Stimulated activated CD8-positive, alpha-beta memory T cell treated with anti-CD3 and anti-CD28 coated beads, Interleukin-4, amount 100 ng/mL, for 1 hour (primary cell): ENCODE measurements at places on chromosomes 11 and 22.

DNA sequence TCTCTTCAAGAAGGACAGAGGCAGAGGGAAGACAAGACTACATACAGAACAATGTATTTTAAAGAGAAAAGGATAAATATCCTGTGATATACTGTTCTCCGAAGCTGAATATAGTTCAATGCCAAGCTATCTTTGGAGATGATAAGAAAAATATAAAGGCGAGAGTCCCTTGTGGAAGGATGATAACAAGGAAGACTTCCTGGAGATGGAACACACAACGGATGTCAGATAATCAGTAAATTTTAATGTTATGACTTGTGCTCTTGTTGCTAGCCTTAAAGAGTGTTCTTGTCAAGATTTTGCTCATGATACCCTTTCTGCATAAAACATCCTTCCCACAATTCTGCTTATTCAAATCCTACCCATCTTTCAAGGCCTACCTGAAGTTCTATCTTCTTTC is 6.8 kb upstream of the CTR9 start:
- DNase-seq, result no peak

DNA sequence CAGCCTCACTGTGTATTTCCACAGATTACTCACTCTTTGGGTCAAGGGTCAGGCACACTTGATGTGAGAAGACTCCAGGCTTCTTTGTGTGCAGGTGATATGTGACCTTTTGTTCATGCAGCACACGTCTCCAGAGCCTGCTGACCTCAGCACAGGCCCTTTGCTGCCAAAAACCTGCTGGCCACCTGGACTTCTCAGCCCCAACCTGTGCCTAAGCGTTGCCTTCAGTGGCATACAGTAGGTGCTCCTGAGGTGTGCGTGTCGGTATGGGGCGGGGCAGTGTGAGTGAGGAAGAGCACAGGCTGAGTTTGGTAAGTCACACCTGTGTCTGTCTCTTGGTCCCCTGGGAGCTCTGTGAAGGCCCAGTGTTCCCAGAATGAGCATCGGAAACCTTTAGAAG is 58.1 kb downstream of the WNT11 start:
- DNase-seq, result no peak

GRCh38 chr11:78946945-78947902 is 372.6 kb upstream of the NARS2 start:
- DNase-seq, result no peak

- no peak for DNase-seq
These were observed 146.2 kb upstream of the RASSF10 start for GRCh38 chr11:12862696-12863469.

DNA sequence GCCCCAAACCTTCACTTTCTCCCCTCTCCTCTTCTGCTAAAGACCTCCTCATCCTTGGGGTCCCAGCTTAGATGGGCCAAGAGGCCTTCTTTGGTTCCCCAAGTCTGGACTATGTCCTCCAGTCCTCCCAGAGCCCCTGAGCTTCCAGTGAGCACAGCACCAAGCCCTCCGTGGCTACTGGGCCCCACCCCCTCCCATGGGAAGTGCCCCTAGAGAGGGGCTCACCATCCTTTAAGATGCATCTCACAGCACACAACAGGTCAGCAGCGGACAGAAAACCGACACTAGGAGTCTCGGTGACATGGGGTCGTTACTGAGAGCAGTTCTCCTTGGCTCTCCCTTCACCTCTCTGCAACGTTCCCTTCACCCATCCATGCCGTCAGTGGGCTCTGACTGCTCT is 2.7 kb downstream of the LRRC32 start:
- no peak for DNase-seq
